ENCODE measurements at places on chromosomes 2 and 18.
A peak's percentile ranks its signal among the peaks of the same experiment; 100 is the strongest.

GRCh38 chr2:129912066-129912820 is 67.2 kb upstream of the RAB6C start:
- no peak for DNase-seq

DNA sequence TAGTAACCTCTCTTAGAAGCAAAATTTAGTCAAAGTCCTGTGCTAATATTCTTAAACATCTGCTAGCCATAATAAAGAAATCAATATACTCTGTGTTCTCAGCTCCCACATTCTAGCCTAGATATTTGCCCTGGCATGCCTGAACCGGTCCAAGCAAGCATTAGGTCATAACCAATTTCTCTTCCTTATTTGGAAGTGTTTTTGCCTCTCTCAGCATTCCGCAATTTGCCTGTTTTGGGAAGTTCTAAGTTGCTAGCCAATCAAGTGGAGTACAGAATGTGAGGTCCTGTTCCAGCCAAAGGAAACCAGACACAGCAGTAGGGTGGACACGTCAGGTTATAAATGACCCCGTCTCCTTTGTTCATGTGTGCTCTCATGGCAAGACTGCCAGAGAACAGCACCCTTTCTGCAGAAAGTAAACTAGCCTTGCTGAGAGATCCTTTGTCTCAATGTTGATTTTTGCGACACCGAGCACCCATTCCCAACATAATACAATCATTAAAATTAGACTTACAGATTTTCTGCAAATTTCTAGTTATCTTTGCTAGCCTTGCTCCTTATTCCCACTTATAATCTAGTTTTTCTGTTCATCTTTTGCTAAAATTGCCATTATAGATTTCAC is 13.0 kb upstream of the SULT1C4 start:
- no peak for DNase-seq

DNA sequence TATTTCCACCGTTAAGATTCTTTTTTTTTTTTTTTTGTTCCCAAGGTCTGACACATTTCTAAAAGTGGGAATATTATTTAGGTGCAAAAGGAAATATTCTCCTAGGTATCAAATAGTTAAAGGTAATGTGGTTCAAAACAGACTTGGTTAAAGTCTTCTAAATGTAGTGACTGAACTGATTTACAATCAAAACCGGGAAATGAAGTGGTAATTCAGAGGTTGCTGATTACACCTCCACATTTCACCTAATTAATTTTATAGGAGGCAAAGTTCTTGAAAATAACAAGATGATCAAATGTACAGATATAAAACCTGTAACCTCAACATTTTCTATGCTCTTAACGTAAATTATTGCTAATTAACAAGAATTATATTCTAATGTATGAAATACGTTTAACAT is 5.1 kb downstream of the BCL11A start:
- no peak for DNase-seq

DNA sequence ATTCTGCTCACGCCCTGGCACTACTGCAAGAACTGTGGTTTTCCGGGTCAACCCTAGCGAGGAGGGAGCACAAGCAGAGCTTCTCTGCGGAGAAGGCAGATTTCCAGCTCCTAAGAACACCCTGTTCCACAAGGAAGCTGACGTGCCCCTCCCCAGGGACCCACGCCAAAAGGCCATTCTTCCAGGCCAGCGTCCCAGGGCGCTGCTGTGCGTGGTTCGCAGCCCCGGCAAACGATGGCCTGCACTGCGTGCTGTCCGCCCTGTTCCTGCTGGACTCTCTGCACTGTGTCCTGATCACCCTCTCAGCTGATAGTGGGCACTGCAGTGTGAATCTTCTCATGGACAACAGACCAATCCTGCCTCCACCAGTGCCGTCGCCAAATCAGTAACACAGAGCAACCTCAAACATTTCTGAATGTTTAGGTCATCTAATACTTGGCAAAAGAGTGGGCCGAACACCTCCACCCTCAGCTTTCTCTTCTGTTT is 49.1 kb downstream of the ADI1 start:
- DNase-seq: no peak

DNA sequence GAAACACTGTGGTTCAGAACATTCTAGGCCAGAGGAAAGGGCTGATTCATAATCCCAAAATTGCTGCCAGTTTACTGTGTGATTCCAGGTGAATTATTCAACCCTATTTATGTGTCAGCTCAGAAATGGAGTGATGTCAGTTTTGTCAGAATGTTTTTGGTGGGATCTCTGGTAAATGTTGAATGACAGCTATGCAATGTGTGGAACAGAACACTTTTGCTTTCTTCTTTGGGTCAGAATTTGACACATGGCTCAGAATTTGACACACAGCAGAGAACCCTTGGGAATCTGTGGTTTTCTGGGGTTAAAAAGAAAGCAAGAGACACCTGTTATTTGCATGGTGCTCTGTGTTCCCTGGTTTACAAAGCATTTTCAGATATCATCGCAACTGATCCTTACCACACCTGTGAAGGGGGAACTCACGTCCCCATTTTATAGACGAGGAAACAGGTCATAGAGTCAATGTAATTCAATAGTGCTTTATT is 1.6 kb upstream of the MTA3 start:
- no peak for DNase-seq

DNA sequence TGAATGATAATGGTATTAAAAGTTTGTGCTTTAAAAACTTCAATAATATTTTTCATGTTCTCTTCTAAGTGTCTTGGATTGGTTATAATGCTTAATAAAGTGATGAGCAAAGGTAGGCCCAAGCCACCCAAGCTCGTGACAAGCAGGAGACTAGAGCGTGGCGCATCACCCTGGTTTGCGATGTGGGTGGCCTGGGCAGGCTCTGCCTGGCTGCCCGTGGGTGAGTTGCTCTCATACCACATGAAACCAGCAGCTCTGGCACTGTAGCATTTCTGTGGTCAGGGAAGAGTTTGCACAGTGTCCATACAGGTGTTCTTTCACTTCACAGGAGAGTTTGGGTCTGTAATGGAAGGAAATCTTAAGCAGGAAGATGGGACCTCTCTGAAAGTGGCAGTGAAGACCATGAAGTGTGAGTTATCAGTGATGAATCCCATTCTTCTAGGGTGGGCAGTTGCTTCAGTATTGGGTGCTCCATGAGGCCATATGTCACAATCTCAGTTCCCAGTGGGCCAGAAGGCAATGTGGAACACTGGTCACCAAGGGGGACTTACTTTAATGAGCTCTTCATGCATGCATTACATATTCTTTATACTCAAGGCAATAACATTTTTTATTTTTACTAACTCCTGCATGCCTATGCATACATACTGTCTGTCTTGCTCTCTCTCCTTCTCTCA is 51.4 kb upstream of the TMEM87B start:
- no peak for DNase-seq

DNA sequence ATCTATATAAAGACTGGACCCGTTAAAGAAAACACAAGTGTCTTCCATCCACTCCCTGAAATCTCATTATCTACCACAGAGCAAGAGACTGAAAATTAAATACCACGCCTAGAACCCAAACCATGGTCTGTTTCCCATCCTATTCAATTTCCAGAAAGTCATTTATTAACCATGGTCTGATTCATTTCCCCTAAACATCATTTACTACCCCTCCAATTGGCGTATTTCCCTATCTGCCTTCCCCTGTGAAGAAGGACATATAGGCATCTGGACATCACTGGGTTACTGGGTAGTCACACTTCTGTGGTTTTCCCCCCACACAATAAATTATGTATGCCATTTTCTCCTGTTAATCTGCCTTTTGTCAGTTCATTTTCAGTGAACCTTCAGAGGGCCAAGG is 30.8 kb downstream of the CCDC93 start:
- DNase-seq: no peak

- no peak for DNase-seq
Observed at GRCh38 chr2:7419186-7419585, 502.0 kb downstream of the RNF144A start.

- no peak for DNase-seq
Observed at GRCh38 chr18:10094154-10094553, 180.3 kb downstream of the VAPA start.

DNA sequence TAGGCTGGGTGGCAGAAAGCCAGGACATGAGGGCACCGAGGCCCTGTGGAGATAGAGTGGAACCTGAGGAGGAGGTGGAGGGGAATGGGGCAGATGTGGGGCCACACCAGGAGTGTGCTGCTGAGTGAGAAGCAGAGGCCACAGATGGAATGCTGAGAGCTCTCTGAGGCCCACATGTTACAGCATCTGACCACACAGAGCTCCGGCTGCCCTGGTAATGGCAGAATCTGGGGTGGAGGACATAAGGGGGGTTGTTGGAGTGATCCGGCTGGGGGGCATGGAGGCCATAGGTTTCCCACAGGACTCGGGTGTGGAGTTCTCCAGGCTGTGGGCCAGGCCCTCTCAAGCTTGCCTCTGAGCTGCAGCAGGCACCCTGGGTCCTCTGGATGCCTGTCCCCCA is 3.8 kb downstream of the MZT2B start:
- DNase-seq: no peak

DNA sequence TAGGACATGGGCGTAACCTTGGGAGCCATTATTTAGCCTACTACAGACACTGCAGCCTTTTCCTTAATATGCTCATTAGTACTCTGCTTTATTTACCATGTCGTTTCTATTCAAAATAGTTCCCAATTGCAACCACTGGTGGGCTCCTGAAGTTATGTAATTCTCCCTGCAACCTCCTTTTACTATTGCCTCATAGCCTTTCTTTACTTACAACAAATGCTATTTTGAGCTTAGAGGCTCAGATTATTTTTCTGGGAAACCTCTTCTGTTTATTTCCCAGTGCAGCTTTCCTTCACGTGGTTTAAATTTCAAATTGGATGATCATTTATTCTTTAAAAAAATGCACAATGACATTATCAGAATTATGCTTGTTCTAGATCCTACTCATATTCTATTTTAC is 492.3 kb upstream of the TMEFF2 start:
- DNase-seq: no peak

DNA sequence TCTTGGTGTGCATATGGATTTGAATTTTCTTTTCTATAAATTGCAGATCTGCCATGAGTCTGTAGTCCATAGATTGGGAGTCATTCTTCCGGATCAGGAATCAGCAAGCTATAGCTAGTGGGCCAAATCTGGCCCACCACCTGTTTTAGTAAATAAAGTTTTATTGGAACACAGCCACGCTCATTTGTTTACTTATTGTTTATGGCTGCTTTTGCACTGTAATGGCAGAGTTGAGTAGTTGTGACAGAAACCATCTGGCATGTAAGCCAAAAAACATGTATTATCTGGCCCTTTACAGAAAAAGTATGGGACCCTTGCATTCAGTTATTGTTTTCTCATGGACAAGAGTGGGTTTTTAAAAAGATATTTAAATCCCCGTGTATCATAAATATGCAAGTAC is 191.2 kb downstream of the LRRTM1 start:
- no peak for DNase-seq

DNA sequence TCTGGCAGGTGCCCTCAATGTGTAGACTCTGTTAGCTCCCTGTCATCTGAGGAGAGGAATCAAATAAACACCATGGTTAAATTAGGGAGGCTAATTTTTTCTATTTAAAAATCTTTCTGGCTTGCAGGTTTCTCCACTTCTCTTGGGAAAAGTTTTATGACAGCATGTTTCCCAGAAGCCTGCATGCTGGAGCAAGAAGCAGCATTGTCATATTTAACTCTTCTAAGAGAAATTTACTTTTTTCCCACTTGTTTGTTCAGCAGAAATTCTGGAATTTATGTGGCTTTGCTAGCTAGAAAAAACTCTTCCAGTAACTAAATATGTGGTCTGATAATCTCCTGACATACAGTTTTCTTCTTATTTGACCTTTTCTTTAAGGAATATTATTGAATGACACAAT is 230.5 kb downstream of the PARD3B start:
- DNase-seq: no peak

- no peak for DNase-seq
Observed at GRCh38 chr2:190781604-190782198, 98.9 kb upstream of the GLS start.

GRCh38 chr2:54814389-54815147 is 91.1 kb downstream of the EML6 start:
- no peak for DNase-seq

DNA sequence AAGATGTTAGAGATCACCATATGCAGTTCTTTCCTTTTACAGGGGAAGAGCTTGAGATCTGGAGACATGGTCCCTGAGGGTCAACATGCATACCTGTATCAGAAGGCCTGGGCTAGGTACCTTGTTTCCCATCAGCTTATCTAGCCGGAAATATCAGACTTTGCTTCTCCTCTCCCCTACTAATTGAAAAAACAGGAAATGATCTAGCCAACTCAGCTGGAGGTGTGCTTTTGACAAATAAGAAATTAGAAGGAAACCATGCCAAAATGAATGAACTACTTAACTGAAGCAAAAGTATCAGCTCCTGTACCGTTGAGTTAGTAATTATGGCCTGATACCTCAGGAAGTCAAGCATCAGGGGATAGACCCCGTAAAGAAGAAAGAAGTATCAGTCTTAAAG is 20.4 kb downstream of the PKP4 start:
- DNase-seq: no peak

DNA sequence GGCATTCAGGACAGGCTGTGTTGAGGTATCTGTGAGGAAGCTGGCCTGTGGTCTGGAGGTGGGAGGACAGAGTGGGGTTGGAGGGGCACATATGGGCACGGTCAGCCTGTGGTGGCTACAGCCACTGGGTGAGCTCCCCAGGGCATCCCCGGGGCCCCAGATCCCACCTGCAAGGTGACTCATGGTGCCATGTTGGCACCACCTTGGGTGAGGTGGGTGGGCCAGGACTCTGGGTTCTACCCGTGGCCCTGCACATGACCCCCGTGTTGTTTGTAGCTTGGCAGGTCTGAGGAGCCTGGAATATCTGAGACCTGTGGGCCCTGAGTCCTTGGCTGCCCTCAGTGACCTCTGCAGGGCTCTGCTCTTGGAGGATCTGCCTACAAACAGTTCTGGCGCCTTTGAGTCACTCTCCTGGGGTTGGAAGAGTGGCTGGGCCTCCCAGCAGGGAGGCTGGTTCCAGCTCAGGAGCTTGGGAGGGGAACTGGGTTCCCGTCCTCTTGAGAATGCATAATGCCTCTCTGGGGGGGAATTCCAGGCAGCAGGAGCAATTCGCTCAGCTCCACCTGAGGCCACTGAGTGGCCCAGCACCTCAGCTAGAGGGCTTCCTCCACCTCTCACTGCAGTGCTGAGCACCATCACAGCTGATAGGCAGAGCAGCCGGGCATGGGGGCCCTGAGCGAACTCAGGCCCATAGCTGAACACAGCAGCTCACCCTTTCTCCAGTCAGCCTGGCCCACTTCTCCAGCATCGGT is 105.1 kb downstream of the DYSF start:
- no peak for DNase-seq

- peak; percentile 37 for DNase-seq
Observed at GRCh38 chr2:176638167-176639015, 369.1 kb downstream of the MTX2 start.

DNA sequence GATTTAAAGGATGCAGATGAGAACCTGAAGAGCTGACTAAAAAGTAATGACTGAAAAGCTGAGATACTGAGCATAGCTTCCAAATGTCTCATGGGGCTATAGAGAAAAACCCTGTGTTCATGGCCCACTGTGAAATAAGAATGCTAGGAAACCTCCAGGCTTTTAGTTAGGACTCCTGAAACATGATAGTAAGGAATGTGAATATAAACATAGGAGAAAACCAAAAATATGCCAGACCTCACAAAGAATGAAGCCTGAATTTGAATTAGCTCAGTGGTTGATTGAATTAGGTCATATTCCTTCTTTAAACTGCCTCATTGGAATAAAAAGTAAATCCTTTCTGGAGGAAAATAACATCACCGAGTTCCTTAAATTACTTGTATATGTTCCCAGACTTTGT is 194.5 kb upstream of the NXPH2 start:
- DNase-seq: no peak

GRCh38 chr2:107990718-107991117 is 4.4 kb downstream of the SLC5A7 start:
- no peak for DNase-seq
